NCI-H1436 (cell line): ENCODE measurements at places on chromosomes 3 and 15.

GRCh38 chr3:4748701-4749378 lies 230.4 kb upstream of the BHLHE40 start:
- DNase-seq: no peak

- DNase-seq: no peak
These were observed 12.6 kb downstream of the IFT57 start for GRCh38 chr3:108209579-108209978.

GRCh38 chr15:66644869-66645268 lies 57.2 kb upstream of the SMAD6 start:
- DNase-seq: no peak

GRCh38 chr3:178568155-178568731 lies 32.0 kb downstream of the KCNMB2 start:
- no peak for DNase-seq

DNA sequence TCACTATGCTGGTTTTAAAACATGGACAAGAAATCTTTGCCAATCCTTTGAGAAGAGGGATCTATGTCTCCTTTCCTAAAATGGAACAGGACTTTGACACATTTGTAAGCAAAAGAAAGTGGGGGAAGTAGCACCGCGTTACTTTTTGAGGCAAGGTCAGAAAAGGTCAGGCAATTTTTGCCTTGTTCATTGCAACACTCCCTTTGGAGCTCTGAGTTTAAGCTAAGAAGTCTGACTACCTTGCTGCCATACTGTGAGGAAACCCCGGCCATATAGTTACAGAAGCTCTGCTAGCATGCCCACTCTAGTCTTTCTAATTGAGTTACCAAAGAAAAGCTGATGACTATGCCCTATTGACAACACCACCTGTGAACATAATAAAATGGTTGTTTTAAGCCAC lies 1.4 kb downstream of the FAM227B start:
- DNase-seq: no peak

DNA sequence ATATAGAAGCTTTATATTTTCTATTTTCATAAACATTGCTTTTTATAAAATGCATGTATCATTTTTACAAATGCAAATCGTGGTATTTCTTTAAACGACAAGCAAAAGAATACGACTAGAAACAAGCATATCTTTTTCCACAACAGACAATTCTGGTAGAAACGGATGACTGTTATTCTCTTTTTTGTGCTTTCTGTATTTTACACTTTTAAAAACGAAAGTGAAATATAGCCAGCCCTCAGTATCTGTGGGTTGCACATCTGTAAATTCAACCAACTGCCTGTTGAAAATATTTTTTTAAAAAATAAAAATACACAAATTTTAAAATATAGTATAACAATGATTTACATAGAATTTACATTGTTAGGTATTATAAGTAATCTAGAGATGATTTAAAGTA lies 61.3 kb downstream of the PRTG start:
- no peak for DNase-seq

DNA sequence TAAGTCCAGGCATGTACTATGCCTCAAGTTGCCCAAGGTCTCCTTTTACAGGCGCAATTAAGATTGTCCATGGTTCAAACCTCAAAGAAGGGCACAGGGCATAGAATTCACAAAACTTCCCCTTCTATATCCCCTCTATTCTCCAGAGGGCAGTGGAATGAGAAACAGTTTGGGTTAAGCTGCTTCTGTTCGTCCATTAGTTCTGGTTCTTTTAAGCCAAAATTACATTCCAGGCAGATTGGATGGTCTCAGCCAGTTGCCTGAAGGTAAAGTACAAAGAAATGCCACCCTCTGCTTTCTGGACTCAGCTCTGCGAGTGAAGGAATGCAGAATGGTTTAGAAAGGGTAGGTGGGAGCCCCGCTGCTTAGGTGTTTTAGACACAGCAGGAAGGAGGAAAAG lies 200.7 kb downstream of the GREM1 start:
- DNase-seq: no peak

DNA sequence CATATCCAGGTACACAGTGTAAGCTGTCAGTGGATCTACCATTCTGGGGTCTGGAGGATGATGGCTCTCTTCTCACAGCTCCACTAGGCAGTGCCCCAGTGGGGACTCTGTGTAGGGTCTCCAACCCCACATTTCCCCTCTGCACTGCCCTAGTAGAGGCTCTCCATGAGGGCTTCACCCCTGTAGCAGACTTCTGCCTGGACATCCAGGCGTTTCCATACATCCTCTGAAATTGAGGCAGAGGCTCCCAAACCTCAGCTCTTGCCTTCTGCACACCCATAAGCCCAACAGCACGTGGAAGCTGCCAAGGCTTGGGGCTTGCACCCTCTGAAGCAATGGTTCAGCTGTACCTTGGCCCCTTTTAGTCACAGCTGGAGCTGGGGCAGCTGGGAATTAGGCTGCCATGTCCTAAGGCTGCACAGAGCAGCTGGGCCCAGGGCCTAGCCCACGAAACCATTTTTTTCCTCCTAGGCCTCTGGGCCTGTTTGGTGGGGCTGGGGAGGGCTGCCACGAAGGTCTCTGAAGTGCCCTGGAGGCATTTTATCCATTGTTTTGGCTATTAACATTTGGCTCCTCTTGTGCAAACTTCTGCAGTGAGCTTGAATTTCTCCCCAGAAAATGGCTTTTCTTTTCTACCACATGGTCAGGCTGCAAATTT lies 65.5 kb upstream of the FILIP1L start:
- no peak for DNase-seq

DNA sequence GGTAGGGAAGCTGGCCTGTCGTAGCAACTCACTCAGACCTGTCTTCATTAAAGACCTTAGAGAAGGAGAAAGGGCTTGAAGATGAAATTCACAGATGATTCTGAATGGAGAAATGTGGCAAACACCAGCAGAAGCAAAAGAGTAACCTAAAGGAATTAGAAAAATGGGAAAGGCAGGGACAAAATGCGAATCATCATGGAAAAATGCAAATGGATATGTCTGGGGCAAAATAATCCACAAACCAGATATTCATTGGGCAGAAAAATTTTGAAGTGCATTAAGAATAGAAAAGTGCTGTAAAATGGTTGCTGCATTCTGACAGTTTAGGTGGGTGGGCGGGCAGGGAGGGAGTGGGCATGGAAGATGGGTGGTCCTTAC lies 156.9 kb upstream of the RASGRP1 start:
- DNase-seq: no peak

DNA sequence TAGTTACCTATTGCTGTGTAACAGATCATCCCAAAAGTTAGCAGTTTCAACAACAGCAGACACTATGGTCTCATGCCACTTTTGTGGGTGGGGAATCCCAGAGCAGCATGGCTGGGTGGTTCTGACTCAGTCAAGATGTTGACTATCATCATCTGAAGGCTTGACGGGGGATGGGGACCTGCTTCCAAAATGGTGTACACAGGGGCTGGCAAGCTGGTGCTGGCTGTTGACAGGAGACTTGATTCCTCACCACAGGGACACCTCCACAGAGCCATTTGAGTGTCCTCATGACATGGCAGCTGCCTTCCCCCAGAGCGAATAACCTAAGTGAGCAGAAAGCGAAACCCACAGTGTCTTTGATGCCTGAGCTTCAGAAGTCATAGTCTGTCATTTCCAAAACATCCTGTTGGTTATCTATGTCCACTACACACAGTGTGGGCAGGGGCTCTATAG lies 19.1 kb downstream of the DNAJB8 start:
- no peak for DNase-seq

GRCh38 chr3:45180051-45180450 lies 33.9 kb upstream of the CDCP1 start:
- DNase-seq: no peak

- DNase-seq: no peak
These were observed 12.8 kb upstream of the APBA2 start for GRCh38 chr15:28873006-28873405.

DNA sequence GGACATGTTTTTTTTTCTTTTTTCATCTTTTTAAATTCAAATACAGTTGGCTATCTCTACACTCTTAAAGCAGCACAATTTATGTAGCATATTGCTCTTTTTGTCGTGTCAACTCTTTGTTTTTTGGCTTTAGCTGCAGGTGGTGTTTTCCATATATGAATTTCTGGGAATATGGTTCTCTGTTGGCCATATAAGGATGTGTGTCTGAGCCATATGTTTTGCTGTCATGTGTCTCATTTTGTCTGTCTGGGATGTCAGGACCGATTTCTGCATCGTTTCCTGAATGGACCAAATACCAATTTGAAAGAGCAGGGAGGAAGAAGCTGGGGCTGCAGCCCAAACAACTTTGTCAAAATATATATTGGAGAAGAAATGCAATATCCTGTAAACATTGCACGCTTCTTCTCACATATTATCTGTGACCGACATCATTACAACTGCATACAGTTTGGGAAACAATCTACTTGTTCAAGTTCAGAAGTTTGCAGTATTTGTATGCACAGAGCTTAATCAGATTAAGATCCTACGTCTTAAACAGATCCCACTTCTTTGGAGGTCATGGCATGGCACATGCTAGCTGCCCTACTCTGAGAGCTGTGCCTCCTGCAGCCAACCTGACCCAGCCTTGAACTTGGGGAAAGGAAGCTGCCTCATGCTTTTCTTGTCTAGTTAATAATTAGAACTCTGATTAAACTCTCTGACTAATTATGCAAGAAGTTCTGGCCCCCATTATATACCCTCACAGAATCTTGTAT lies 4.0 kb upstream of the SATB1 start:
- DNase-seq: no peak

GRCh38 chr3:123802007-123802625 lies 82.0 kb downstream of the MYLK start:
- no peak for DNase-seq
